GM23248 (cell line): ENCODE measurements at places on chromosomes 4 and X.

DNA sequence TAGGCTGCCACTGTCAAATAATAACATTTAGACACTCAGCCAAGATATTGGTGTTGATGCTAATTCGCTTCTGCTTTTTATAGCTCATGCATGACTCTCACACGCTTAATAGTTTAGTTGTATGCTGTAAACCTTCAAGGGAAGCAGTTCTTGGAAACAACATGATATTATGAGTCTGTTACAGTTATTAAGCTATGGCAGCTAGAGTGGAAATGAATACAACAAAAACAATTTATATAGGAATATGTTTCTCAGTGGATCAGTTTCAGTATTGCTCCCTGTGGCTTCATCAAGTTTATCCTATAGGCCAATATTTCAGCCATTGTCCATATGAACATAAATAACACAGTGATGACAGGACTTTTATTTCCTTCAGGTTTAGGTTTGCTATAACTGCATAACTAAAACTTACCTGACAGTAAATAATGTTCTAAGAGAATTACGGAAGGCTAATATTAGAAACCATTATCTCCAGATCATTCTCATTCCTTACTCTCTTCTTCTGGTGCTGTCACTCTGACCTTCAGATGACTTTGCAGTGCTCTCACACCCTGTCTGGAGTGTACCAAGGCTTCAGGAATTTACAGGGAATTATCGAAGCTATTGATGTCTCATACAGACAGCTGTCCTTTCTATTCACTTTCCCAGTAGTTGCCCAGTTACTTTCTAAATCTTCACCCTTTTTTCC lies 555.0 kb downstream of the ANKRD50 start:
- no peak overlapping the region for H3K27ac ChIP-seq
- DNase-seq: no peak
- no peaks in the 10 kb centered on the region for H3K4me1 ChIP-seq
- H3K4me3 ChIP-seq: no peak overlapping the region

DNA sequence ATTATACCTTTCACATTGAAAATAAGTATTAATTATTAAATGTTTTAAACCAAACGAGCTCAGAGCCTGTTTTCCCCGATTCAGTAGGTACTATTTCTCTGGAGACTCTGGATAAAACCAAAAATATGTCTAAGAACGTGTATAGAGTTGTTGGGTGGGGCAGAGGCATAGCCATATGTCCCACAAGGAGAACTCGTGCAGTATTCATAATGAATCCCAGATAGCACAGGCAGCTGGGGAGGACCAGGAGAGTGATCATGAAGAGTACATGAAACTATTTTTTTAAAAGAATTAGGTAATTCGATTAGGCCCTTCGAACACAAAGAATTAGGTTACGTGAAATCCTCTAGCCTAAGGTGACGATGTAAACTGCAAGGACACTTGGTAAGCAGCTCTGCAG lies 76.1 kb downstream of the CLDN22 start:
- H3K4me1 ChIP-seq: peaks cover 15% of the 10 kb centered on the region; the same call in 1 of the 2 replicates
- no peaks in the 10 kb centered on the region for H3K27me3 ChIP-seq
- H3K36me3 ChIP-seq: peaks cover 60% of the 10 kb centered on the region
- H3K27ac ChIP-seq: no peak overlapping the region
- H3K4me3 ChIP-seq: no peak overlapping the region
- DNase-seq: no peak

DNA sequence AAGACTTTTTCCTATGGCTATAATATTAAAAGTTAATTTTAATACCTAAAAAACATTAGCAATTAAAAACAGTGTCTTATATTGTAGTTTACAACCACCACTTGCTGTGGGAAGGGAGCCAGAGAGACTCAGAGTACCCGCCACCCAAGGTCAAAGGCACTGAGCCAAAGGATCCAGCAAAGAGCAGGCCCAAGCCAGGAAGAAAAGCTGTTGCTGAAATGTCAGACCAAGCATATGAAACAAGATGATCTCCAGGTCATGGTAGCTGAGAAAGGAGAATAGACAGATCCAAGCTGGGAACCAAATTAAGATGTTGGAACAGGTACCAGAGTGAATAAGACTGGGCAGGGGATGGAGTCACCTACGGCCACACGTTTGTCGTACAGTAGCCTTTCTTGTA lies 18.8 kb upstream of the ATOH1 start:
- H3K4me1 ChIP-seq: no peaks in the 10 kb centered on the region
- no peaks in the 10 kb centered on the region for H3K36me3 ChIP-seq
- H3K27me3 ChIP-seq: no peaks in the 10 kb centered on the region; the same call in 1 of the 2 replicates
- DNase-seq: no peak

DNA sequence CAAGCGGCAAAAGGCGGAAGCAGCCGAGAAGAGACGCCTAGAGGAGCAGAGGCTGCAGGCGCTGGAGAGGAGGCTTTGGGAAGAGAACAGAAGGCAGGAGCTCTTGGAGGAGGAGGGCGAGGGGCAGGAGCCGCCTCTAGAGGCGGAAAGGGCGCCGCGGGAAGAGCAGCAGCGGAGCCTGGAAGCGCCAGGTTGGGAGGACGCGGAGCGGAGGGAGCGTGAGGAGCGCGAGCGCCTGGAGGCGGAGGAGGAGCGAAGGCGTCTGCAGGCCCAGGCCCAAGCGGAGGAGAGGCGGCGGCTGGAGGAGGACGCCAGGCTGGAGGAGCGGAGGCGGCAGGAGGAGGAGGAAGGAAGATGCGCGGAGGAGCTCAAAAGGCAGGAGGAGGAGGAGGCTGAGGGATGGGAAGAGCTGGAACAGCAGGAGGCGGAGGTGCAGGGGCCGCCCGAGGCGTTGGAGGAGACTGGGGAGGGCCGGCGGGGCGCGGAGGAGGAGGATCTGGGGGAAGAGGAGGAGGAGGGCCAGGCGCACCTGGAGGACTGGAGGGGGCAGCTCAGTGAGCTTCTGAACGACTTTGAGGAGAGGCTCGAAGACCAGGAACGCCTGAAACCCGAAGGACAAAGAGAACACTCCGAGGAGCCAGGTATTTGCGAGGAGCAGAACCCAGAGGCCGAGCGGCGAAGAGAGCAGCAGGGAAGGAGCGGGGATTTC lies 72.9 kb downstream of the AASDH start:
- H3K4me1 ChIP-seq: no peaks in the 10 kb centered on the region
- no peak overlapping the region for H3K27ac ChIP-seq

GRCh38 chr4:122045533-122045932 lies 93.7 kb upstream of the TRPC3 start:
- no peak overlapping the region for H3K4me3 ChIP-seq
- peak; percentile 92 for DNase-seq
- no peaks in the 10 kb centered on the region for H3K36me3 ChIP-seq
- H3K27me3 ChIP-seq: peaks cover 22% of the 10 kb centered on the region
- no peak overlapping the region for H3K27ac ChIP-seq
- H3K4me1 ChIP-seq: peaks cover 7% of the 10 kb centered on the region
